Head of caudate nucleus (tissue), 42 donors: ENCODE measurements at places on chromosomes 5 and 9.

DNA sequence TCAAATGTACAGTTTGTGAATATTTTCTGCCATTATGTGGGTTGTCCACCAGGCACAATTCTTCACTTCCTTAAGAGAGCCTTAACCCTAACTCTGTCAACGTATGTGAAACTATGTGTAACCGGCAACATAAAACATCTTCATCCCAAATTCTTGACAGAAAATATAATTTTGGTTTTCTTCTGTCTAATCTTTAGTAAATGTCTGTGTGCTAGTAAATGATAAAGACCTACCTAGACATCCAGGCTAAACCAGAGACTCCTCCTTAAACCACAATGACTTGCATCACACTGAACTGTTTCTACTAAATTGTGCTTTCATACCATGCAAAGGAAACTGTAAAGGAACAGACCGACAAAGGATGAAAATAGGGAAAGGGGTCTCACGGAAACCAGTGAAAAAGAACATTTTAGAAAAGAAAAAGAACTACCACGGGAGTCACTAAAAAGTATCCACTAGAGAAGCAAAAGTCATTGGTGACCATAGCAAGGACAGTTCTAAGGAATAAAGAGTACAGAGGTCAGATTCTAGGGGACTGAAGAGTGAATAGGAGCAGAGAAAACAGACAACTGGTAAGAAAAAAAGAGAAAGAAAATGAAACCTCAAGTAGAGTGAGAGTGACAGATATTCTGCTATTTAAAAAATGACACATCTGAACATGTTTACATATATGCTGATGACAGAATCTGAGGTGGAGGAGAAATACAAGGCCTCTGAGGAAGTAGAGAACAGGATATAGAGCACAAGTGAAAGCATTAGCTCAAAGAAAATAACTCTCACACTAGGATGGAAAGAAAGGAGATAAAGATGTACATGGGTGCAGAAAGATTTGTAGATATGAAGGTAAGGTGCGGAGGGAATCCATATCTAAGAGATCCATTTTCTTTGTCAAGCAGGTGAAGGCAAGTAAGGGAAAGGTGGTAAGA lies 49.4 kb downstream of the FNIP1 start:
- DNase-seq: no peak

GRCh38 chr5:174229514-174230370 lies 184.2 kb downstream of the NSG2 start:
- no peak for DNase-seq

DNA sequence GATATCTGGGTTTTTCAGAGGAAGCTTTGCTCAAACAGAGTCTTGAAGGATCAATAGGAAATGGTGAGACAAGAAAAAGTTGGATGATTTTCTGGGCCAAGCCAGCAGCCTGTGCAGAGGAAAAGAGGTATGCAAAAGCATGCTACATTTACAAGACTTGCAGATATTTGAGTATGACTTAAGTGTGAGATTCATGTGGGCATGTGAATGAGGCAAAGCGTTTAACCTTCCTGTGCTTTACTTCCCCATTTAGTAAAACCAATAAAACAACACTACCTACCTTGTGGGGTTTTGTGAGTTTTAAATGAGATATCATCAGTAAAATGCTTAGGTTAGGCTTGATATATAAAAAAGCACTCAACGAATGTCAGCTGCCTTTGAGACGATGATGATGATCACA lies 58.1 kb downstream of the PIP5K1B start:
- DNase-seq: no peak

- DNase-seq: no peak
Observed at GRCh38 chr9:447230-448025, 232.8 kb downstream of the DOCK8 start.

- DNase-seq: no peak
Observed at GRCh38 chr5:157481265-157481664, 21.3 kb downstream of the NIPAL4 start.
